ENCODE measurements at places on chromosomes 11 and 22.

- DNase-seq: no peak
These were observed 48.9 kb downstream of the TP53I11 start for GRCh38 chr11:44901786-44902185.

DNA sequence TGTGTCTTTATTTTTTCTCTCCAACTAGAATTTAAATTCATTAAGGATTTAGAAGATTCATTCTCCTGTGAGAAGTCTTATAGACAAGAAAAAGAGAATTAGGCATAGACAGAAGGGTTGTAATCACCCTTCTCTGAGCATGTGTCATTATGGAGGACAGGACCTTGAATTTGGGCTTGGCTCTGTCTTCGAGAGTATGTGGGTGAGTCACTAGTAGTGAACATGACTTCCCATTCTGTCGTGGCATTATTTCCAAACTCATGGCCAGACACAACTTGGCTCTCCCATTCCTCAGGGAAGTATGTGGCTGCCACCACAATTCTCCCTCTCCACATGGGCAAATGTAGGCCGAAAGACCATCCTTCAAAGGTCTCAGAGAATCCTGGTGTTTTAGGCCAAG is 14.3 kb upstream of the ANKK1 start:
- no peak for DNase-seq

- DNase-seq: no peak
These were observed 1.4 kb downstream of the HTR3B start for GRCh38 chr11:113906038-113906437.

DNA sequence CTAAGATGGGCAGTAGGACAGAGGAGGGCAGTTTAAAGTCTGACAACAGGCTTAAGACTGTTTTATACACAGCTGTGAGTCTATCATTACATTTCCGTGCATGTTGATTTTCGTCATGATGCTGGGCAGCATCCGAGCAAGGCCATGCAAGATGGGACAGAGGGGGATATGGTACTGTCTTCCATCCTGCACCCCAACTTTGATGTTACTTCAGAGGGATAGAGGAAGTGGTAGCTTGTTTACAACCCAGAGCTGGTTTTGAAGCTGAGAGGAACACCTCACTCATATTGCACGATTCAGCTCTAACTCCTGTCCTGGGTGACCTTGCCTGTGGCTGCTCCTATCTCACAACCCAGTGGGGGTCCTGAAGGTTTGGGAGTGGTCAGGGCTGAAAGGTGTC is 3.0 kb upstream of the SORL1 start:
- DNase-seq: no peak

- DNase-seq: no peak
These were observed 53.5 kb upstream of the DBX1 start for GRCh38 chr11:20213790-20214189.

DNA sequence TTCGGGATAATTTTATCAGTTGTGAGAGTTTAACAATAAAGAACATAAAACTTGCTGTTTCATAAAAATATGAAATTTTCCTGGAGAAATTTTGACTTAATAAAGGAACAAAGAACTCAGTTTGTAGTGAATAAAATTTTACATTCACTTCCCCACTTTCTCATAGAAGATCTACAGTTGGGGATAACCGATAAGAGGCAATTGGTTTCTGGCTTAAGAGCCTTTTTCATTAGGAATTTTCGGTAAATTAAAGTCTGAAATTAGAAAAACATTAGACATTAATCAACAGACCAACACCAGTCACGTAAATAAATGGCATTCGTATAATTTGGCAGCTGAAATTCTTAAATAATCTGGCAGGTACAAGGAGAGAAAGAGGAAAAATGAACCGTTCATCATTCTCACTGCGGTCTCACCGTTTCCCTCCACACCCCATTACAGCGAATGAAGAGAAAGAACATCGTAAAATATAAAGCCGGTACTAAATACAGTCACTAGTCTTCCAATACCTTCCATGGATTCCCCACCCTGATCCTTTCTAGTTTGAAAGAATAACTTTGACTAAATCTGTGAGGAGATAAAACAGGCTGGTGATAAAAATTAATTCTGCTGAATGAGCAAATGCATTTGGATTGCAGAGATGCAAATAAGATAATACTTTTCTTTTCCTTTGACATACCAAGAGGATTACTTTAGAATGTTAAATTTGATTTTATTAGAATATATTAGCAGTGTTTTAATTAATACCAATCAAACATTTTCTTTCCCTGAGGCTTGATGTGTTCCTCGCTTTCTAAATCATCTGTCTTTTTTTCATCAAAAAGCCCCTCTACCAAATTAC is 19.5 kb downstream of the BLID start:
- DNase-seq: no peak

DNA sequence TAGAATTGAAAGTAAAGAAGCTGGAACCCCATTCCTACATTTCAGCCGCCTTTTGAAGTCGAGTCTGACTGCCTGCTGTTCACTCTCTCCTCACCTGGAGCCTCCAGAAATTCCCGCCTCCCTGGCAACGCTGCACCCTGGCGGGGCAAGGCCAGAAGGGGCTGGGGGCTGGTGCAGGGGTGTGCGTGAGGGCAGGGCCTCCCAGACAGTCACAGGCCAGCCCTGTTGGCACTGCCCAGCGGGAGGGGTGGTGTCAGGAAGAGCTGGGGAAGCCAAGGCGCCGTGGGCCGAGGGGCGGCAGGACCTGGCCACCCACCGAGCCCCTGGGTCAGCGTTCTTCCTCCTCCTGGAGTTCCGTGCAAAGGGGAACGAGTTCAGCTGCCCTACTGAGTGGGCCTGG is 123.2 kb downstream of the KCNQ1OT1 start:
- DNase-seq: no peak

GRCh38 chr11:25377466-25377865 is 880.6 kb downstream of the LUZP2 start:
- DNase-seq: no peak

DNA sequence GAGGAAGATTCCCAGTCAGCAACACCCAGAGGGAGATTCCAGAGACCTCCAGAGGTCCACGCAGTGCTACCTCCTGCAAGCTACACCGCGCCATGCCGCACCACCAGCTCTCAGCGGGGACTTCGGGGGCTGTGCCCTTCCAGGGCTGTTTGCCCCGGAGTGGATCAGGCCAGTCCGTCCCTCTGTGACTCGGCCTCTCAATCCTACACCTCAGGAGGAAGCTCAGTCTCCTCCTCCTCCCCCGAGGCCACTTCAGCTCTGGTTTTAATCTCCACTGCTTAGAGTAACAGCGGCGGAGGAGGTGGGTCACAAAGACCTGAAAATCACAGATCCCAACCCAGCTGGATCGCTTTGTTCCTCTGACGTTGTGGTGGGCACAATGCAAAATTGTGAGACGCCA is 68.6 kb downstream of the PHF21B start:
- DNase-seq: no peak

- no peak for DNase-seq
These were observed 1.7 kb downstream of the CYB5R2 start for GRCh38 chr11:7671347-7672215.

DNA sequence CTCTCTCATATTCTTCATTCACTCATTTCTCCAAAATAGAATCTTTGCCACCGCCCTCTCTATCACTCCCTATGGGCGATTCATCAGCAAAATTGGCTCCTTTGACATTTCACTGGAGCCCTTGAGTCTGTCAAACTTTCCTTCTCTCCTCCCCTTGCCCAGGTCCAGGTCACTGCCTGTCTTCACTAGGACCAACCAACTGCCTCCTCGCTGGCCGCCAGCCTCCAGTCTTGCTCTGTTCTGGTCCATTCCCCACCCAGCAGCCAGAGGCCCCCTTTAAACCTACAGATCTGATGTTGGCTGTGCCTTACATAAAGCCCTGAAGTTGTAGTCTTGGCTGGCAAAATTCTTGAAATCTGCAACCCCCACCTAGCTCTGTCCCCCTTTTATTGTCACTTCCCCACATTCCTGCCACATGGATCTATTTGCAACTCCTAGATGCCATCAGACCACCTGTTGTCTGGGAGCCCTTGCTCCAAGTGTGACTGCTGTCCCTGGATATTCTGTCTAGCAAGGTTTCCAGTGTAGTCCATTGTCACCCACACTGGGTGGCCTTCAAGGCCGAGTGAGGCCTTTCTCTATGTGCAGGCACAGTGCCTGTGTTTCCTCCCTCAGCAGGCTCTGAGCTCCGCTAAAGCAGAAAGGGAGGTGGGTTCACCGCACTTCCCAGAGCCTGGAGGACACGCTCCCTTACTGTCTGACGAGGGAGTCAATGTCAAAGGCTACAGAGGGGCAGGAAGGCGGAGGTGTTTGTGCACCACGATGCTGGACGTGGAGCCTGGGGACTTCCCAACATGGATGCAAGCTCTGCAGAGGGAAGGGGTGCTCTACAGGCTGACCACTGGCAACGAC is 25.5 kb downstream of the MYEOV start:
- no peak for DNase-seq

- no peak for DNase-seq
These were observed 72.0 kb downstream of the PPFIBP2 start for GRCh38 chr11:7585816-7586215.

- peak; percentile 7 for DNase-seq
These were observed 564.9 kb downstream of the CNTN5 start for GRCh38 chr11:99585606-99586005.

DNA sequence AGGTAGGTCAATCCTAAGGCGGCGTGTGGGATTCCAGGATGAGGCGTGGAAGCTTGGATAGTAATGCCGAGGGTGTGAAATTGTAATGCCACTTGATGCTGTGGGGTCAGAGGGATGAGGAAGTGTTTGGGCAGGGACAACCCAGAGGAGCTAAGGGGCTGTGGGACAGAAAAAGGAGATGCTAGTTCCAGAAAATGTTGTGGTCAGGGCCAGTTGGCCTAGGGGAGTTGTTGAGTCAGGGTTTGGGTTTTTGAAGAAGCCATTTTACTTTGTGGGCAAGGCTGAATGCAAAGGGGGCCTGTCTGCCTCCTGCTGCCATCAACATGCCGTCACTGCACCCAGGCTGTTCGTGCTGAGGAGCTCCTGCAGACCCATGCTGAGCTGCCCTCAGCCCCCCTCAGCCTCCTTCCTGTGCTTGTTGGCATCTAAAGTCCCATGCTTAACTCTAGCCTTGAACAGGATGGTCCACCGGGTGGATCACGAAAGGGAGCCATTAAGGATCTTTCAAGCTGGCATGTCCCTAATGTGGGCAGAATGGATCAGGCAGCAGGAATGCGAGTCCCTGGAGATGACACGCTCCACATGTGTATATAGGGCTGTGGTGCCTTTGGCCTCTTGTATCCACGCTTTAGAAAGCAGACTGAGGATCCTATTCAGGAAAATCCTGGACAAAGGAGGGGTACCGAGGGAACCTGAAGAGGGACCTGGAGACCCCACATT is 2.1 kb downstream of the C11orf16 start:
- DNase-seq: no peak

DNA sequence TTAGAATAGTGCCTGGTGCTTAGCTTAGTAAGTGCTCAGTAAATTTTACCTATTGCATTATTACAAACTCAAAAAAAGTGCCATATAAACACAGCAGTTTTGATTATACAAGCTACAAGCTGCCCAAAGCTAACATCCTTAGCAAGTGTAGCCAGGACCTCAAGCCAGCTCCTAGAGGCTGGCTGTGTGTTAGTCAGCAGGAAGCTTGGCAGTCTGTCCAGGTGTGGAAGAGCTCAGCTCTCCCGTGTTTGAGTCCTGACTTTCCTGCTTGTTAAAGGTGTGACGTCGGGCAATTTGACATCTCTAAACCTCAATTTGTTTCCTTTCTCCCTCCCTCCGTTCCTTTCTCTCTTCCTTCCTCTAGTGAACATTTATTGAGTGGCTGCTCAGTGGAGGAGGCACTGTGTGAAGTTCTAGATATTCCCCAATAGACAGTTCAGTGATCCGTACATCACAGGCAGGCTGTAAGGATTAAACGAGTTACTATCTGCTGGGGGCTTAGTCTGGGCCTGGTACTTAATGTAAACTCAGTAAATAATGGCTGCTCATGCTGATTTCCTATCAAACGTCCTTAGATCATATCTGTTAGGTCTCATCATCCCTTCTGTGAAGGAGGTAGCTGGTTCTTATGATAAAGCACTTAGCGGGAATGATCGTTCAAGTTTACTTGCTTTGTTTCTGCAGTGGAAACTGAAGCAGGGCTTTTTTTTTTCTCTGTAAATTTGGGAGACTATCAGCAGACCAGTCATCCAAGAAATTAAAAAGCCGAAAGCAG is 68.7 kb downstream of the PRR5L start:
- no peak for DNase-seq

All from HTR-8/SVneo (cell line).